Left lung (tissue), 14 donors: ENCODE measurements at places on chromosomes 2 and 18. TPM values are rescaled to one million over a fixed set of nuclear protein-coding genes. Genes with fewer than 3 reads are reported as not detected.
A peak's percentile ranks its signal among the peaks of the same experiment; 100 is the strongest.

- no peak for DNase-seq
Observed at GRCh38 chr2:187548656-187549055, 5.6 kb downstream of the TFPI start.

DNA sequence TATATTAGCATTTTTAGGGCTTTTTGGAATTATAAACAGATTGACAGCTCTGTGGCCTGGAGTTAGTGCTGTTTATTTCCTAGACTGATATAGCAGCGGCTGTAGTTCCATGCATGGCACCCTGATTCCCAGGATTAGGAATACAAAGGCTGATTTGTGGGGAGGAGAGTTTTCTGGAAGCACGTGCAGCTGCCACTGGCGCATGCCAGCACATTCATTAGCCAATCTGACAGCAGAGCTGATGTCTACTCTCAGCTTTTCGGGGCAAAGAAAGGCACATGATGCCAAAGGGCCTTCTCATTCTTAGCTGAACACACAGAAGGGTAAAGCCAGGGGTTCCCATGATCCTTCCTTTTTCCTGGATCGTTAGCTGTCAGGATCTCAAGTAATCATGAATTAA lies 45.7 kb upstream of the RAPH1 start:
- DNase-seq = no peak

DNA sequence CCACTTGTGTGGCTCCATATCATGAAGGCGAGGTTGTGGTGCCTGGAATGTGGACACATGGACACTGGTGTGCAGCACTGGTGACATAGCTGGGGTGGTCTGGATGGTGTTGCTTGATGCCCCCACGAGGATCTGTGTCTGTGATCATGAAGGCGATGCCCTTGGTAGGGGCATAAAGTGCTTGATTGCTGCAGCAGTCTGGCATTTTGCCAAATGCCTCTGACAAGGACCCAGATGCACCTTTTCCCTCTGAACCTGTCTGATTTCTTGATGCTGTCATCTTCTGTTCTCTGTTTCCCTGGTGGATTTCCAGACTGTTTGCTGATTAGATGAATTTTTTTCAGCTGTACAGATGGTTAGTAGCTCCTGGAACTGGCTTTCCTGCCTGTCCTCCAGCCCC lies 752.0 kb upstream of the HS6ST1 start:
- DNase-seq = no peak

DNA sequence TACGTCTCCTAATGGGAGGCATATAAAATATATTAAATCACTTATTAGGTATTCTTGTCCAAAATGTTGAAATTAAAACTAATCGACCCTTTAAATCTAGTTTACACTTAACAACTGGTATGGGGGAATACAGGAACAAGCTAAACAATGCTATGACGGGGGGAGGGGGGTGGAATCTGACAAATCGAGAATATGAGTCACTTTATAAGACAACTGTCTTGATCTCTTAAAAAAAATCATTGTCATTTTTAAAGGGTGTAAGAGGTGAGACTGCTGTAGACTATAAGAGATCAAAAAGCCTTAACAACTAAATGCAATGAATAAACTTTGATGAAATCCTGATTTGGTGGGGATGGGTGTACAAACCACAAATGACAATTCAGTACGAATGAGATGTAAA lies 6.0 kb downstream of the MAP3K2 start:
- DNase-seq = no peak

GRCh38 chr18:76203552-76203951 lies 291.5 kb downstream of the ZNF516 start:
- DNase-seq = no peak

GRCh38 chr2:62208074-62208757 lies 12.3 kb downstream of the B3GNT2 start:
- DNase-seq = no peak

DNA sequence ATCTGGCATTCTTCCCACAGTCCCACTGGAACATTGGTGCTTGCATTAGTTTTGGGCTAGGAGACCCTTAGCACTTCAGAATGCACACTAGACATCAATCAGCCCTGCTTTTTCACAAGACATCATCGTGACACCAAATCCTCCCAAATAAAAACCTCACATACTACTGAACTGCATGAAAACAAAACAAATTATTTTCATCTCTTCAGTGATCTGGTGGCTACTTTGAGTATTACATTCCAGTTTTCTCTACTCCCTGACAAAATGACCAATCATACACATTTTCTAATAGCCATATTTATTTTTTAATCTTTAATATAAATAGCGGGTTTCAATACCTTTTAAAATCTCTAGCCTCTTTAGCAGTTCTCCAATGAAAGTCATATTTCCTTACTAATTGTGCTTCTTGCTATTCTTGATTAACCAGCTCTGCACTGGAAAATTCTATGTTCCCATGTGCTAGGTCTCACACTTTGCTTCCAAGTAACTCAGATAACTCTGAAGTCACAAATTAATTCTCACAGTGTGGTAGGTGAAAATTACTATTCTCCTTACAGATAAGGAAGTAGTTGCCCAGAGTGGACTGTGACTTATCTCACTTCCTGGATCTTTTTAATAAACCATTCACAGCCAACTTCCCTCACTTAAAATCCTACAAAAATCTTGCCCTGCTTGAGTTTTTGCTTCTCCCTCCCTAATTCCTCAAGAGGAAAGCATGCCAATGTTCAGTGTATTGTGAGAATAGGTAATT lies 82.5 kb upstream of the EPB41L3 start:
- DNase-seq = no peak

DNA sequence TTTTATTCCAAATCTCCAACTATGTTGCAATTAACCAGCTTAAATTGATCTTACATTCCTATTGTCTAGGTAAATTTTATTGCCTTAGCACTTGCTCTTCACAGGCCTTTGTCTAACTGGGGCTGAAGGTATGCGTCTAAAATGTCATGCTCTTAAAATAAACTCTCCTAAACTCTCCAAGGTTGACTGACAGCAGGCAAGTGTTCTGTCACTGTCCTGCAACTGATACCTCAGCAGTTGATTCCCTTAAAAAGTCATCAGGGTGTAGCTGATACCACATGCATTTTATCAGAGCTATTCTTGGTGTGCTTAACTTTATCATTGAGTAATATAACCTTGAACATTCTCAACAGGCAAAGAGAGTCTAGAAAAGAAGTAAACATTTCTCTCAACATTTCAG lies 680 bp downstream of the TTN start:
- no peak for DNase-seq

DNA sequence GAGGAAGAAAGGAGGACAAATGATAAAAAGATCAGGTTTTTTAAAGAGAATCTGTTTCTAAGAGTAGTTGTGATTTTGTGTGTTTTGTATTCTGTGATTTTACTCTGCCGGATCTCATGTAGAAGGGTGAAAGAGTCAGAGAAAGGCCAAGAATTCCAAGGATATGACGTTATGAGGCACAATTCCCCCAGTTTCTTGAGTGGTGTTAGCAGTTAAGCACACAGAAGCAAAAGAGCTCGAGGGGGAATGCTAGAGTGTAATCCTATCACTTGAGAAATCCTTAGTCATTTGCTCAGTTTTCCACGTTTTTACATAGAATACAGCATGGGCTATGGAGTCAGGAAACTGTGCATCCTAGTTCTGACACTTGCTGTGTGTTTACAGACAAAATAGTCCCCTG lies 34.8 kb downstream of the METTL4 start:
- no peak for DNase-seq

- DNase-seq = no peak
Observed at GRCh38 chr2:10289891-10290290, 12.8 kb upstream of the HPCAL1 start.

DNA sequence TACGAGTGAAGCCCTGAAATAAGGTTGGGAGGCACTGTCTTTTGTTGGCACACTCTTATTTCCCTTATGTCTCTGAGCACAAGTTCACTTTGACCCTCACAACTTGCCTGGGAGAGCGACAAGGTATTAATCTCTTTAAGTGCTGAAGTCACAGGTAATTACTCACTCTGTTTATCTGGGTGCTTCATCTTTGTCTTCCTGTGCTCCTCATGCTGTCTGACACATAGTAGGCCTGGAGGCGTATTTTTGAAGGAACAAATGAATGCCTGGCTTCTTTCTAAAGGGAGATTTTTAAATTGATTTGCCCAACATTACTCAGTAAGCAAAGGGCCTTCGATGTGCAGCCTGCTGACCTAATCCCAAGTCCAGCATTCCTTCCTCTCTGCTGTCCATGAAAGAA lies 507.1 kb upstream of the TNP1 start:
- no peak for DNase-seq

DNA sequence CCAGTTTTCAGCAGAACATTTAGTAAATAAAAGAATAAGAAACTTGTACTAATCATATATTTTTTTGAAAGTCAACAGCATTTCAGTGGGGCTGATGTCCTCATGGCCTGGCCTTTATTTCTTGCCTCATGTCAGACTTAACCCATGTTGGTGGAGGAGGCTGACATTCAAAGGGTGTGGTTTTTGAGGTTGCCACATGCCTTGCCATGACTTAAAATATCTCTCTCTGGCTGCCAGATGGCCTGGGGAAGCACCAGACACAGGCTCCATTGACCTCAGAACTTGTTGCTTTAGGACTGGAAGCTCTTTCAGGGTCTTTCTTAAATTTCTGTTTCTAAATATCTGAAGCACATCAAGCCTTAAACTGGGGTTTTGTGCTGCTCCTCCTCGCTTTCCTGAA lies 32.5 kb upstream of the CD28 start:
- no peak for DNase-seq

- DNase-seq = no peak
Observed at GRCh38 chr2:180730976-180731375, 249.4 kb upstream of the UBE2E3 start.

GRCh38 chr18:47036927-47037578 lies 1.6 kb upstream of the ELOA2 start:
- no peak for DNase-seq

DNA sequence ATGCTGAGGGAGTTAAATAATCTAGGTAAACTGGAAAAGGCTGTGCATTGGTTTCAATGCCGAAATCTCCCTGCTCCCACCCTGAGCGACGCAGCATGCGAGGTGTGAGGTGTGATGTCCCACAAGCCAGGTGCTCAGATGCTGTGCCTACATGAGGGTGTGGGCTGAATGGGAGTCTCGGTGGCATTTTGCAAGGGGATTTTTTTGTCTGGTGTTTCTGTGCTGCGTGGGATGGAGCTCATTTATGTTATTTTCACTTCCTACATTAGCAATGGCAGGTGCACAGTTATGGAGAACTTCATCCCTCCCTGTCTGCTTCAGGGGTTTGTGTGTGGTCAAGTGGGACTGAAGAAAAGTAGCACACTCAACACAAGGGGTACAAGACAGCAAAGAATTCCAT lies 110.2 kb upstream of the CCDC68 start:
- no peak for DNase-seq

- DNase-seq = no peak
Observed at GRCh38 chr2:27737676-27738348, 33.7 kb upstream of the MRPL33 start.

GRCh38 chr2:162113088-162113775 lies 38.8 kb downstream of the GCG start:
- no peak for DNase-seq

DNA sequence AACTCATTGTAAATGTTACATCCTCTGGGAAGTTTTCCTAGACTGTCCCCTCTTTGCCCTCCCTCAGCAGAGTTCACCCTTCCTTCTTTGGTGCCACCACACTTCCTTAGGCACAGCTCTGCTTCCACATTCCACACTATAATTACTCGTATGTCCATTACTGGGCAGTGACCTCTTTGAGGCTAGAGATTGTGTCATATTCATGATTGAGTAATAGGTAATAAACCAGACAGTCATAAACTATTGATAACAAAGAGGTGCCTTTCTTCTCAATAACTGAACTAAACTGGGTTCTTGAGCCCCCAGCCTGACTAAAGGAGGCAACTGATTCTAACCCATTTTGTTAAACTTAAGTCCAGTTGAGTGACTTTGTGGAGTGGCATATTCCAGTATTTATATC lies 28.3 kb downstream of the MYO3B start:
- DNase-seq = no peak

DNA sequence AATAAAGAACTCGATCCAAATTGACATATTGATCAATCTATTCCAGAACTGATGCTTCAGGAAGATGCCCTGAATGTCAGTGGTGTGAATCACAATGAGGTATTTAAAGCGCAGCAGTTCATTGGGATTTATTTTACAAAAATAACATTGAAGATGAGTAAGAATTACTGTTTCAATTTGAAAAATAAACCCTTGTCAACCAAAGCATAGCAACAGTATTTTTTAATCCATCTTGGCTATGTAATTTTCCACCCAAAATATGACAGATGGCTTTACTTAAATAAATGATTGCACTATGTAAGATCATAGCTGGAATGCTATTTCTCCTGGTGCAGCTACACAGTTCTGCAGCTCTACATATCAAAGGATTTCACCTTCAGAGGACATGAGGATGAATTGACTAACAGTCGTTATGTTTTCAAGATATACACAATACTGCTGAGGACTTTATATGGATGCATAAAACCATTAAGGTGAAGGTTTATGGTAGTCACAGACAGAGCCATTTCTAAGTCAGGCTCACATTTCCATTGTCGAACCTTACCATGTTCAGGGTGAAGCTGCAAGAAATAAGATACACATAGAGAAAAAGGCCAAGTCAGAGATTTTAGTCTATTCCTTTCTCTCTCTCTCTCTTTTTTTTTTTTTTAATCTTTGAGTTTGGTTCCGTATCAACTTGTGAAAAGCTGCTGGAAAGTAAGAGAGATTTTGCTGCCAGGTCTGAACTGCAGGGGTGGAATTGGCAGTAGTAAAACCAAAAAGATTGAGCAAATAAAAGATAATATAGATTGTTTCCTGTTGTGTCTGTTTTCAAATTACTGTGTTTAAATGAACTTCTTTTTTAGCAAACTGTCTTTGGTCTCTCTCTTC lies 398.0 kb upstream of the CDH20 start:
- no peak for DNase-seq

GRCh38 chr2:30266051-30266621 lies 34.8 kb downstream of the LBH start:
- no peak for DNase-seq

GRCh38 chr2:26640331-26640745 lies 828 bp downstream of the CIB4 start:
- DNase-seq = peak; percentile 51

- peak; percentile 2 for DNase-seq
Observed at GRCh38 chr18:78741381-78742217, 238.0 kb upstream of the SALL3 start.

GRCh38 chr18:67733088-67733487 lies 216.6 kb upstream of the DSEL start:
- DNase-seq = no peak

The GPR17 gene
- total RNA-seq = 0.24 TPM

The CNDP1 gene
- total RNA-seq = not detected

The EFR3B gene
- total RNA-seq = 2.4 TPM

The TUBB8B gene
- not detected for total RNA-seq

The STON1 gene
- 12.4 TPM for total RNA-seq

The NMUR1 gene
- 1.1 TPM for total RNA-seq

The GALNT14 gene
- 2.1 TPM for total RNA-seq

The UPP2 gene
- not detected for total RNA-seq

The PKP4 gene
- total RNA-seq = 48.3 TPM

The TMEM178A gene
- 1.5 TPM for total RNA-seq

The COL6A3 gene
- total RNA-seq = 868 TPM
